ENCODE measurements at places on chromosomes 1 and 21.

DNA sequence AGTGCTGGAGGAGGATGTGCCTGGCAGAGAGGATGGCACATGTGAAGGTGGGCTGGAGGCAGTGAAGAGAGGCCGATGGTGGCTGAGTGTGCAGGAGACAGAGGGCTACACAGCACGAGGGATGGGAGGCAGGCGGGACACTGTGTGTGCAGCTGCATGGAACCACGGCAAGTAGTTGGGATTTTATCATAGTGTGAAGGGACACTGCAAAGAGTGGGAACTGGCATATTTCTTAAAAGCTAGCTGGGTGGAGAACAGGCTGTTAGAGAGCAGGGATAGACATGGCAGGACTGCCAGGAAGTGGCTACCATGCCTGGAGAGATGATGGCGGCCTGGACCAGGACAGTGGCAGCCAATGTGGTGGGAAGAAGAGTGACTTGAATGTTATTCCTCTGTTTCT is 102.4 kb upstream of the TLR5 start:
- no peak for DNase-seq

- DNase-seq, result no peak
Observed at GRCh38 chr1:96688767-96689166, 32.8 kb upstream of the PTBP2 start.

DNA sequence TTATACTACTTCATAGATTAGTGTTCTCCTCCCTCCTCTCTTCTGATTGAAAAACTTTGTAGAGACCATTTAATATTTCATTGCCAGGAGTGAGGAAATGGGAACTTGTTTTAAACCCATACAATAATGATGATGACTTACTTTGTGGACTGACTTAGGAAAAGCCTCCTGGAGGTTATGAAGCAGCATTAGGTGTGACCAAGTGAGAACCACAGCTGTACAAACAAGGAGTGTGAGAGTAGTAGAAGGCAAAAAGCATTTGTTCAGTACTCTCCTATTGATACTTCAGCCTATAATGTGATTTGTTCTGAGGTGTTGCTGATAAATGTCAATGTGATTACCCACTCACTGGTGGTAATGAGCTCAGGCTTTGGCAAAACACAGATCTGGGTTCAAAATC is 8.4 kb downstream of the TIPRL start:
- DNase-seq, result no peak

DNA sequence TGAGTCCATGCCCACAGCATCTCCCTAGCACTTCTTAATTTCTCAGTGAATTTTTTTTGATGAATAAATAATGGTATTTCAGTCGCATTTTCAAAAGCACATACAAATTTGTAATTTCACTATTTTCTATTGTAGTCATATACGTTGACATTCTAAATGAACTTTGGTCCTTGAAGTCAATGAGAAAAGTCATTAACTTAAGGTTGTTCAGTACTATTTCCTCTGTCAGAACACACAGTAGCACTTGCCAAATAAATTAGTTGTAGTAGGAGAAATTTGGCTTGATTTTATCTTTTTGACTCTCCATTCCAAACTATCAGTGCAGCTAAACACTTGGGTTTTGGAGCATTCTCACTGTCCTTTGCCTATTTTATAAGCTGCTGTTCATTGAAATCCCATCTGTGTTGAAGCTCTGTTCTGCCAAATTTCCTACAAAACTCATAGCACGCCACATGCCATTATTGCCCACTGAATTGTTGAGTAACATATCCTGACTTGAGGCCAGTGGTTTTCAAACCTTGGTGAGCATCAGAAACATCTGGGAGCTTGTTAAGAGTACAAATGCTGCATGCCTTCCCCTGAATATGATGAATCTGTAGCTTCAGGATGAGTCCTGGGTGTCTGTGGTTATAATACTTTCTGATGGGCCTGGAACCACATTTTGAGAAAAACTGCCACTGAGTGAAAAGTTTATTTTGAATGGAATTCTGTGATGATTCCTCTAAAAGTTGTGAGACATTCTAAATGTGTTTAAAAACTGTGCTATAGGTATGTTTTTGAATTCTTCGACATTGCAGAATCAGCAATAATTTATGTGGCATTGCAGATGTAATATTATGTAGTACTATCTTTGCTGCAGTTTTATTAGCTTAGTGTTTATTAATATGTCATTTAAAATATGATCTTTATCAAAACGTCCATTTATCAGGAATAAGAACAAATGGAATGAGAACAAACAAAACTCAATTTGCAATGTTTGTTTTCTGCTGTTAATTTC is 78.9 kb downstream of the DNM3 start:
- DNase-seq, result no peak

- peak; percentile 79 for DNase-seq
Observed at GRCh38 chr1:203644661-203645510, 18.3 kb downstream of the ATP2B4 start.

DNA sequence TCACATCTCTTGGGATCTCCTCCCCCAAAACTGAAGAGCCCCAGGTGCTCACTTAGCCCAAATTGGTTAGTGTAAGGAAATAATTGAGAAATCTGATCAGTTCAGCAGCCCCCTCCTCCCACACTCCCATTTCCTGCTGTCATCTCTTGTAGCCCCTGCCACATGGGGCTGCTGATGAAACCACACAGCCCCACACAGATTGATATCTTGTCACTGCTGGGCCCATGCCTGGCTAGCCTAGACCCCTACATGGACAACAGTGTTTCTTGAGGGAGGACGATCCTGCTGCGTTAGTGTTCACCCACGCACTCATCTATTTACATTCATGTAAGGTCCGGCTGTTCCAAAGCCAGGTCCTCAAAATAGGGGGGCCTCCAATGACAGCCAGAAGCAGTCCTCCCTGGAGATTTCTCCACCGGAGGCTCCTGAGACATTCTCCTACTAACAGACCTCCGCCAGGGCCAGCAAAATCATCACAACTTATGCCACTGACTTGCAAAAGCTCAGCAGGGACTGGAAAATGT is 23.9 kb upstream of the RXRG start:
- no peak for DNase-seq

GRCh38 chr1:25197235-25197975 is 34.9 kb downstream of the SYF2 start:
- DNase-seq, result no peak

DNA sequence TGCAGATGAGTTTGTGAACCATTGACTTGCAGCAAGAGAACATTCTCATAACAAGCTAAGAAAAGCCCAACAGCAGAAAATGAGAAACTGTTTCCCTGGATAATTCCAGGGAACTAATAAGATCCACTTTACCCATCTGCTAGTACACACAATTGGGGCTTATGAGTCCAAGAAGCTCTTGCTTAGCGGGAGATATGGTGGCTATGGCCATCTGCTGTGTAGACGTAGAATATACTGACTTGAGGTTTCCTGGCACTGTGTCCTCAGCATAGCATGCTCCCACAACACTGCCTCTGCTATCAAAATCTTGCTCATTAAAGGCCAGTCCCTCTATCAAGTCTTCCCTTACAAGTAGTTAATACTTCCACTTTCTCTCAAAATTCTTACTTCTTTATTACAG is 6.8 kb upstream of the RXRG start:
- DNase-seq, result no peak

DNA sequence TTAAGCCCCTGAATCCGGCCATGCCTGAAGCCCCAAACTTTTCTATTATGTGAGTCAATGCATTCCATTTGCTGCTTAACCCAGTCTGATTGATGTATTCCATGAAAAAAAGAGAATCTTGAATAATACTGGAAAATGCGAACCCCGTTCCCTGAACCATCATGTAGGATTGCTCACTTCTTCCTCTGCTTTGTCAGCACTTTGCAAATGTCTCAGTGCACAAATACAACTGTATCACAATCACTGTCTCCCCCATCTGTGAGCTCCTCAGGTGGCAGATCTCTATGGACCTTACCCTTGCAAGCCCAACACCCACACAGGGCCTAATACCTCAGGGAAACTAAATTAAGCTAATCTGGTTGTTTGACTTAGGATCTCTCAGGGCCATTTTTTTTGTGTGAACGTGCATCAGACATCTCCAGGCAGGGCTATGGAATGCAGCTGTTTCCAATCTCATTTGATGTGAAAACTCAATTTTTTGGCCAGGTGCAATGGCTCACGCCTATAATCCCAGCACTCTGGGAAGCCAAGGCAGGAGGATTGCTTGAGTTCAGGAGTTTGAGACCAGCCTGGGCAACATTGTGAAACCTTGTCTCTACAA is 2.1 kb upstream of the RCAN3 start:
- DNase-seq, result no peak

DNA sequence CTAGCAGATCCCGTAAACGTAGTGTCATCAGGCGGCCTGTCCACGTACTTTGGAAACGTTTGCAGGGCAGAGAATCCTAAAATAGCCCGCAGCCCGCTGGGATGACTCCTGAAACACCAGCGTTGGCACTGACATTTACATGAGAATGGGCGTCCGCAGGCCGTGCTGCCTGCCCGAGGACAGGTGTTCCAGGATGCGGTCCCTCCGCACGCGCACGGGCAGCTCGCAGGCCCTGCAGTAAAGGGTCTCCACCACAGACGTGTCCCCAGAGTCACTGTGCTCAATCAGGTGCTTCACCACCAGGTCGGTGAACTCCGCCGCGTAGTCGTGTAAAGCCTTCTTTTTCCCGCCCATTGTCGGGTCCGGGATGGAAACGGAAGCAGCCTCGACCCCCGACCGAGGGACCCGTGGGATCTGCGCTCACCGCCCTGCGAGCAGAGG is 5.8 kb upstream of the CCDC27 start:
- DNase-seq, result peak; percentile 14

DNA sequence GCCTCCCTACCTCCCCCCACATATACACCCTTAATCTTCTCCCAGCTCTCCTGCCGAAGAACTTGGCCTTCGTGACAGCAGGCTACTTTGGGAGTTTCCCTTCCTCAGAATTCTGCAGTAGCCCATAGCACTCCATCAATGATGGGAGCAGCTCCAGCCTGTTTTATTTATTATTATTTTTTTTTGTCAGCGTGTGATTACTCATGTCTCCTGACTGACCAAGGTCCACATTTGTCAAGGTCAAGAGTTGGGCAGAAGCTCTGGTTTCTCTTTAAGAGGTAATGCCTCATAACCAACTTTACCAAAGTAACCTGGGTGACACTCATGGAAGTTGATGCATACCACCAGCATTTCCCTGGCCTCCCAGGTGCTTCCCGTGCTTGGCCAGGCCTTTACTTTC is 125.4 kb downstream of the ZZZ3 start:
- peak; percentile 40 for DNase-seq

DNA sequence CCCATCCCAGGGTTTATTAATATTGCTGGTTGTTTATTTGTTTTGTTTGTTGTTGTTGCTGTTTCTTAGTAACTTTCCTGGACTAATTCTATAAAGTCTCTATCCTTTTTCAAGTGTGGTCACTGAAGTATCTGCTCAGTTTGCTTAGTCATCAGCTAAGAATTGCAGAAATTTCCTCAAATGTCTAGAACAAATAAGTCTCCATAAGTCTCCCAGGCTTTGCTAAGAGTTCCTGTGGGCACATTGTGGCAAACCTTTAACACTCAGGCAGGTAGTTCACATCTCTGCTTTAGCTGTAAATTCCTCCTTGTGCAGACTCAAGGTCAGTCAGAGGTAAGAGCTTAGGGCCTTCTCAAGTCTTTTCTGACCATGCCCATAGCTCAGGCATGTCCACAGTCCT is 38.9 kb upstream of the C1orf185 start:
- DNase-seq, result peak; percentile 99

DNA sequence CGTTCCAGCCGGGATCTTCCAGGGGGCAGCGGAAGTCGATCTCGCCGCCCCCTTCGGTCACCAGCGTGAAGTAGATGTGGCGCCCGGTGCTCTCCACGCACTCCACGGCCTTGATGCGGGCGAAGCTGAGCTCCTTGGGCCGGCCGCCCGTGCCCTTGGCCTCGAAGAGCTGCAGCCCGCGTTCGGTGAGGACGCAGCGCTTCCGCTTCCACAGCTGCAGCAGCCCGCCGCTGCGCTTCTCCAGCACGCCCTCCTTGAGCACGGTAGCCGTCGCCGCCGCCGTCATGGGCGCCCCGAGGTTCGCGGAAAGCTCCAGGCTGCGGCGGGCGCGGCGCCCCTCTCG is 516 bp downstream of the PHLDA3 start:
- peak; percentile 32 for DNase-seq

GRCh38 chr1:65065524-65066418 is 82.2 kb upstream of the AK4 start:
- DNase-seq, result no peak

- no peak for DNase-seq
Observed at GRCh38 chr21:33980276-33980916, 64.8 kb upstream of the ATP5PO start.

GRCh38 chr1:206469411-206469932 is 804 bp upstream of the IKBKE start:
- DNase-seq, result no peak

DNA sequence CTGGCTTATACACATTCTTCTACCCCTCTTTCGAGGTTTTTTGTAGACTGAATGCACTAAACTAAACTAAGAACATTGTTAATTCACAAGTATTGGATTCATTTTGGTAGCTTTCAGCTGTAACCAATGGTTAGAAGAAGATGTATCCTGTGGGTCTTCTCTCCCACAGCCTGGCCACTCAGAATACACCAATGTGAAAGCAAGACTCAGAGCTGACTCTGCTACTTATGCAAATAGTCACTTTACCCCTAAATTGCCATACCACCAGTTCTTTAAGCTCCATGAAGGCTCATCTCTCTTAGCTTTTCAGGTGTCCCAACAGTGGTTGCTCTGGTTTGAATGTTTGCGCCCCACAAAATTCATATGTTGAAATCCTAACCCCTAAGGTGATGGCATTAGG is 60.1 kb downstream of the RGS13 start:
- no peak for DNase-seq

DNA sequence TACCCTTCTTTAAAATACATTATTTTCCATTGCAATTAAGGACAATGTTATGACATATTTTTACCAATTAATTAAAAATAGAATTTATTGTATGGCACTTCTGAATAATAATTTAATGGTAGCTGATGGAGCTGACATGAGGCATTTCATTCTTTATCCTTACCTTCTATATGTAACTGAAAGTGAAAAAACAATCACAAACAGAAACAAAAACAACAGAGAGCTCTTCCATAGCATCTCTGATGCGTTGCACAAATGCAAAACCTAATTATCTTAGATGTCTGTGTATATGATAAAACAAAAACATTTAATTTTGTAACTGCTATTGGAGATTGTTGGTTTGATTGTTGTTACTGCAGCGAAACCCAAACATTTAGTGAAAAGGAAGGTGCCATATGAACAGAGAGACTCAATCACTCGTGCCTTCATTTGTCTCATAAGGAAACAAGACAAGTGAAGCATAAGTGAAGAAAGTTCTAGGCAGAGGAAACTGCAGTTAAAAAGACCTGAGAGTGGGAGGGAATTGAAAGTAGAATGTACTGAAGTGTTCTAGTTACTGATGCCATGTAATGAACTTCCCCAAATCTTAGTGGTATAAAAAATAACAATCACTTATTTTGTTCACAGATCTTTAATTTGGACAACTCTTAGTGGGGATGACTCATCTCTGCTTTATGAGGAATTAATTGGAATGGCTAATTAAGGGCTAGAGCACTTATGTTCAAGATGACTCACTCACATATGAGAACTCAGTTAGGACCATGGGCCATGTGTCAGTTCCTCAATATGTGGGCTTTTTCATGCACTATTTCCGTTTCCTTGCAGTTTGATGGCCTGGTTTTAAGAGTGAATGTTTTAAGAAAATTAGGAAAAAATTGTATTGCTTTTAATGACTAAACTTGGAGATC is 245.0 kb upstream of the OLFM3 start:
- no peak for DNase-seq

- DNase-seq, result peak; percentile 70
Observed at GRCh38 chr1:16078925-16079656, 5.6 kb upstream of the FAM131C start.

GRCh38 chr1:31588751-31589515 is 12.6 kb downstream of the TINAGL1 start:
- DNase-seq, result no peak

All from fibroblast of lung (primary cell).